SJSA1 (cell line): ENCODE measurements at places on chromosomes 5 and 9. TPM values are rescaled to one million over a fixed set of nuclear protein-coding genes. Genes with fewer than 3 reads are reported as not detected.

The TAS2R1 gene
- not detected in 2 replicates for total RNA-seq

DNA sequence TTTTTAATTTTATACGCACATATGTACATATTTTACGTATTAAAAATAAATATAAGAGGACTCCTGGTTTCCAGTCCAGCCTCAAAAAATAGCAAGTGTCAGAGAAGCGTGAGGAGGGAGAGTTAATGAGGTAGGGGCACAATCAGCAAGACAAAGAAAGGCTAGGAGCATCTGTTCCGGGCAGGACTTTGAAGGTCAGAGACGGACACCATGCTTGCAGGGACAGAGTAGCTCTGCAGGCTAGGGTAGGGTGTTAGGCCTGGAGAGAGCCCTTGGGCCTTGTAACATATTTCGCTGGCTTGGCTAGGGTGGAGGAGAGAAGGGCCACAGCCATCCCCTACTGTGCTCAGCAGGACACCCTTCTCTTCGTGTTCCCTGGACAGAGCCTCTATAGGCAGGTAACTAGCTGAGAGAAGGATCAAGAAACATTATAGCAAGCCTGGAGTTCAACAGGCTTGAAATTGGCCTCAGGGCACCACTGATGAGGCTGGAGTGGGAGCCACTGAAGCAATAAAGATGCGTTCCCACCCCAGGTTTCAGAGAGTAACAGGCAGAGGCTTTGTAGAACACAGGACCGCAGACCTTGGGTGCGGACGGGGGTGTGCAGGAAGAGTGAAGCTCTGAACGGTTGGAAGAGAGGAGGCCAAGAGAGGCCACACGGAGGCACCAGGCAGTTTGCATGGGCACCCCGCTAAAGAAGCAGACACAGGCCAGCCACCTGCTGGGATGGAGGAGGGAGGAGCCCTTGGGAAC lies 9.7 kb upstream of the IPPK start:
- no peak overlapping the region for H3K27ac ChIP-seq
- no peak overlapping the region for H3K4me3 ChIP-seq
- H3K36me3 ChIP-seq: no peaks in the 10 kb centered on the region
- H3K4me1 ChIP-seq: no peaks in the 10 kb centered on the region
- DNase-seq: no peak
- no peaks in the 10 kb centered on the region for H3K27me3 ChIP-seq

- DNase-seq: no peak
- no peaks in the 10 kb centered on the region for H3K36me3 ChIP-seq
- no peaks in the 10 kb centered on the region for H3K4me1 ChIP-seq
- H3K27me3 ChIP-seq: no peaks in the 10 kb centered on the region
- H3K4me3 ChIP-seq: no peak overlapping the region
Measured at GRCh38 chr5:173663352-173664153, 47.1 kb upstream of the BOD1 start.

DNA sequence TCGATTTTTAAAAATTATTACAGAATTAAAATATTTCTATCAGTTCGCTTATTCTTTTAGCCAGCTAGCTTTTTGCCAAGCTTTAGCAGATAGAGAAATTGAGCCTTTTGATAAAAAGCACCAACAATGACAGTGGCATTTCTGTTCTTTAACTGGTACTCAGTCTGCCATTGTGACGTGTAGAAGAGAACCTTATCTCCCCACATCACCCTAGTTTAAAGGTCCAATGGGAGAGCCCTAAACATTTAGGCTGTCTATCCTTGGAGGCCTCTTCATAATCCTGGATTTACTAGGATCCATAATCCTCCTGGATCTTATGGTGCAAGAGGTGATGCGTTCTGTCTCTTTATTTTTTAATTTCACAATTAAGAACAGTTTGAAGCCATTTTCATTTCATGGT lies 3.0 kb downstream of the BASP1 start:
- H3K4me3 ChIP-seq: no peak overlapping the region
- no peak for DNase-seq
- no peak overlapping the region for H3K27ac ChIP-seq
- peaks cover 61% of the 10 kb centered on the region for H3K36me3 ChIP-seq
- H3K27me3 ChIP-seq: no peaks in the 10 kb centered on the region
- H3K4me1 ChIP-seq: peaks cover 70% of the 10 kb centered on the region

DNA sequence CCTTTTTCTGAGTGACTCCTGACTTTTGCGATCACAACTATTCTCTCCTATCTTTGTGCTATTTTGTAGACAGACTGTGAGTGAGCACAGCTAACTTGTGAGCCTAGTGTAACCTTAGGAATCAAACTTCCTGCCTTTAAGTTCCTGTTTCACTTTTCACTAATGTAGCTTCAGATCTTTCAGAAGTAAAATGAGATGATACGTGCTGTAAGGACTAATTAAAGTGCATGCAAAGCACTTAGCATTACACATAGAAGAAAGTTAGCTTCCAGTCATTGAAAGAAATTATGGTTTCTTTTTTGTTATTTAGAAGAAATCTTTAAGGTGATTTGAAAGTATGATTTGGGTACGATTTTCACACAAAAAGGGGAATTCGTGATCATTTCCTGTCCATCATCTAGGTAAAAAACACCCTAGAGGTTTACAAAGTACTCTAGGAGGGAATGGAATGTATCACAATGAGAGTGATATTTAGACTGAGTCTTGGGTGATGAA lies 122.7 kb downstream of the ST8SIA4 start:
- peaks cover 20% of the 10 kb centered on the region for H3K4me1 ChIP-seq
- H3K27me3 ChIP-seq: no peaks in the 10 kb centered on the region
- DNase-seq: no peak

DNA sequence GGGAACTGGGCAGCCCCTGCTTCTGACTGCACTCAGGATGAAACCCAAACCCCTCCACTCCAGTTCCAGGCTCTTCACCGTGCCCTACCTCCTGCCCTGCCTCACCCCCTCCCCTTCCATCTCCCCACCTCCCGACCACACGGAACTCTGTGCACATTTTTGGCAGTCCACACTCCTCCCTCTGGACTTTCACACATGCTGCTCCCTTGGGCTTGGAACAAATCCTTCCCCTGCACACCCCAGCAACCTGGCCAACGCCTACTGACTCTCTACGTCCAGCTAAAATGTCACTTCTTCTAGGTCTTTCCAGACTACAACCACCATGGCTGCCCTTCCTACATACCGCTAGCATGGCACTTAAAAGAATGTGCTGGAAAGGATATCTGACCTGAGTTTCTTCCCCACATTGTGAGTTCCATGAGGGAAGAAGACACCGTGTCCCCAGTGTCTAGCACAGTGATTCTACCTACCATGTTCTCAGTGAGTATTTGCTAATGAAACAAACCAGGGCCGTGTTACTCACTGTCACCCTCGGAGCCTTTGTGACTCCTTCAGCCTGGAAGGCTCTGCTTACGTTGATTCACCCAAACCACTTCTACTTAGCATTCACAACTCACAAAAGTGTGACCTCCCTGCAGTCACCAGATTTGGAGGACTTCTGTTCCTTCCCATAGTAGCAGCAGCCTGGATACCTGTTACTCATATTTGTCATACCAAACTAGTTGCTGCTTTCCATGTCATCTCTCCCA lies 18.7 kb downstream of the RETREG1 start:
- no peaks in the 10 kb centered on the region for H3K4me1 ChIP-seq
- no peak for DNase-seq
- peaks cover 22% of the 10 kb centered on the region; the same call in 1 of the 2 replicates for H3K27me3 ChIP-seq

DNA sequence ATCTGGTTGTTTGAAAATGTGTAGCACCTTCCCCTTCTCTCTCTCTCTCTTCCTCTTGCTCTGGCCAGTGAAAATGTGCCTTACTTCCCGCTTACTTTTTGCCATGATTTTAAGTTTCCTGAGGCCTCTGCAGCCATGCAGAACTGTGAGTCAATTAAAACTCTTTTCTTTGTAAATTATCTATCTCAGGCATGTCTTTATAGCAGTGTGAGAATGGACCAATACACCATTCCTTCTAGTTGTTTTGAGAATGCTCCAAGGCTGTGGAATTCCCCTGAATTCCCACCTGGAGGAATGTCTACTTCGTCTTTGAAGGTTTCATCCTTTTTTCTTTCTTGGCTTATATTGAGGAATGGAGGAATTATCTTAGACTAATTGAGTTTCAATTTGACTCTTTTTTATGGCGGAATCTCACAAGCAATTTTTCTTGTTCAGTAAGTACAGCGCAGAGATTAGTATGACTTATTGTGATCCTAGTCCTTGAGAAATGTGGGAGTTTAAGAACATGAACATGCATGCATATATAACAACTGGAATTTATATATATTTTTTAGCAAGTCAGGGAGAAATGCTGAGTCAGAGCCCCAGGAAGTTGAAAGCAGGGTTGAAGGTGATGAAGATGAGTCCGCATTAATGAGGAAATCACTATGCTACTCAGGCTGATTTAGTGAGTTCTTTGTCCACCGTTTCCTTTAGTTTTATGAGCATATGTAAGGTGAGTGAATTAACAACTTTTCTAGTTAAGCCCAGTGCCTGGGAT lies 488.1 kb upstream of the ADAMTS16 start:
- H3K27ac ChIP-seq: no peak overlapping the region
- H3K4me1 ChIP-seq: no peaks in the 10 kb centered on the region
- H3K27me3 ChIP-seq: no peaks in the 10 kb centered on the region
- H3K4me3 ChIP-seq: no peak overlapping the region
- H3K36me3 ChIP-seq: no peaks in the 10 kb centered on the region
- no peak for DNase-seq

GRCh38 chr5:181027452-181028031 lies 12.5 kb upstream of the BTNL9 start:
- no peak overlapping the region for H3K4me3 ChIP-seq
- H3K27me3 ChIP-seq: no peaks in the 10 kb centered on the region
- no peak for DNase-seq
- no peak overlapping the region for H3K27ac ChIP-seq
- H3K4me1 ChIP-seq: no peaks in the 10 kb centered on the region

GRCh38 chr5:160504906-160505305 lies 83.3 kb downstream of the PTTG1 start:
- no peaks in the 10 kb centered on the region for H3K27me3 ChIP-seq
- no peak overlapping the region for H3K27ac ChIP-seq
- no peak overlapping the region for H3K4me3 ChIP-seq
- no peak for DNase-seq
- no peaks in the 10 kb centered on the region for H3K36me3 ChIP-seq

The CDH6 gene
- 0.13 TPM in 1 of 2 replicates, not detected in the other for total RNA-seq

The PHF24 gene
- total RNA-seq: not detected in 2 replicates
